ENCODE measurements at places on chromosomes 16 and 17.

DNA sequence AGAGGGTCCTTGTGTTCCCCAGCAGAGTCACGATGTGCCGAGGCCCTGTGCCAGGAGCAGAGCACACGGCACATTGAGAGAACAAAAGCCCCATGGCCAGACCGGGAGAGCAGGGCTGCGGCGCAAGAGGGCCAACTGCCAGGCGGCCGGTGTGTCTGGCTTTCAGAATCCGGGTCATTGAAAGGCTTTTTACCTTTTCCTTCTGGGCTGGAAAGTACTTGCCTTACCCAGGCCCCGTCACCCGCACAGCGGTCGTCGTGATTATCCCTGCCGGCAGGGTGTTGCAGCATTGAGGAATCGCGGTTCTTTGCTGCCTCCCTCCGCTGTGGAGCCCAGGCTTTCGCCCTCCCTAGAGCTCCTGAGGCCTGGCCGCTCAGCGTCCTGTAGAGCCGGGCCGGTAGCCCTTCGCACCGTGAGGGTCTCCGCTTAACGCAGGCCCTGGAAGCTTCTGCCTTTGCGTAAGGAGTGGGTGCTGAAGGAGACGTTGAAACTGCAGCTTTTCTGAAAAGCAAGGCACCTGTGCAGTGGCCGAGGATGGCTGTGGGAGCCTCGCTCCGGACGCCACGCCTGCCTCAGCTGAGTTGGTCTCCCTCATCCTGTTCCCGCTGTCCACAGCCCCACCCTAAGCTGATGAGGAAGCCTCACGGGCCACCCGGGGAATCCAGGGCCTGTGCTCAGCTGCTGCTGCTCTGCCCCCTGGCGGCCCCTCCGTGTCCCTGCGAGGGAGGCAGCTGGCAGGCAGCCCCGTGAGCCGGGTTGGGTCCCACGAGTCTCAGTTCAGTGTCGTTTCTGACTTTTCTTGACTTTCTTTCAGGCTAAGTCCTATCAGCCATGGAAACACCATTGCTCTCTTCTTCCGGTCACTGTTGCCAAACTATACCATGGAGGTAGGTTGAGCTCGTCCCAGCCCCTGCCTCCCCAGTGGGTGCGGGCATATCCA, 8.6 kb upstream of the MC1R start:
- DNase-seq, result peak; percentile 64

- DNase-seq, result peak; percentile 37
Measured at GRCh38 chr16:87317750-87318644, 805 bp upstream of the C16orf95 start.

GRCh38 chr17:70352834-70353233, 183.5 kb downstream of the KCNJ2 start:
- DNase-seq, result no peak

DNA sequence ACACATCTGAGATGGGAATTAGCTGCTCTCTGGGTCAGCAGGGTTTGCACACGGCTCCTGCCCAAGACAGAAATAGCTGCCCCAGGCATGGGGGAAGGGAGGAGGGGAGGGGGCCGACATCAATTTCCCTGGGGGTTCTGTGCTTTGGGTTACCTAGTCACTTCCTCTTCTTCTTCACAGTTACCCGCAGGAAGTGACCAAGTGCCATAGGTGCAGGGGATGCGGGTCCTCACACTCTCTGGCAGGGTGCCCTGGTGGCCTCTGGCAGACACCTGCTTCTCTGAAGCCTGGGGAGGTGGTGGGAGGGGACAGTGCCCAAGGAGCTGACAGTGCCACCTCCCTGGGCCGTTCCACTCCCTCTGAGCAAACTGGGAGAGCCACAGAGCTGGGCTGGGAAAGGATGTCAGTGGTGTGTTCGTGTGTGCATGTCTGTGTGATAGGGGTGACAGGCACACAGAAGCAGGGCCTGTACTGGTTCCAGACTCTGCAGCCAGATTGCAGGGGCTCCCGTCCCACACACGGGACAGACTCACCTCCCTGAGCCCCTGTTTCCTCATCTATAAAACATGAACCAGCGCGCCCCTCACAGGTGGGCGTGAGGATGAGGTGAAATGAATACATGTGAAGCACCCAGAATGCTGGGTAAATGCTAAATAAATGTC, 18.2 kb downstream of the SCN4A start:
- no peak for DNase-seq

- no peak for DNase-seq
Measured at GRCh38 chr16:22357635-22357971, 16.8 kb downstream of the CDR2 start.

- no peak for DNase-seq
Measured at GRCh38 chr17:1568950-1569810, 6.6 kb upstream of the PITPNA start.

DNA sequence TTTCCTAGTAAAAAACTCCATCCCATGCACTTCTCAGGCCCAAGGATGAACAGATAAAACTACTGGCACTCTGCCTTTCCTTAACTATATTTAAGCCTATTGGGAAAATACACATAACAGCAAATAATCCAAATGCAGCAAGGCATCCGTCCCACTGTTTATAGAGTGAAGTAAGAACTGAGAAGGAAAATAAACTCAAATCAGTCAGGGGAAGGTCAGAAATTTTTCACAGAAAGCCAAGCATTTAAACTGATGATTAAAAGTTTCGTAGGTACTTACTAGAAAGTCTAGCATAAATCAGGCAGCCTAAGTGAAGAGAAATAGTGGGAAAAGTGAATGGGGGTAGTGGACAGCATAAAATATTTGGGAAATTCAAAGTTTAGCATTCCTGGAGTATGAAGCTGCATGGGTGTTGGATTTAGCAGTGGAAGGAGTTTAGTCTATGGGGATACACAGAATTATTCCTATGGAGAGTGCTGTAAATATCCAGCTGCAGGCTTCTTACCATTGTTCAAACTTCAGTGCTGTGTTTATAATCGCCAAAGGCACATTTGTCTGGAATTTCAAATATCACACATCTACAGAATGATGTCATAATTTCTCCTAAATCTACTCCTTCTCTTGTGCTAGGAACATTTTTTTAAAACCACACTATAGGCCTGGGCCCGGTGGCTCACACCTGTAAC, 1131.0 kb upstream of the GOT2 start:
- DNase-seq, result no peak

- no peak for DNase-seq
Measured at GRCh38 chr16:10847176-10847575, 28.6 kb upstream of the TVP23A start.

GRCh38 chr16:47052666-47053640, 79.5 kb upstream of the DNAJA2 start:
- no peak for DNase-seq

DNA sequence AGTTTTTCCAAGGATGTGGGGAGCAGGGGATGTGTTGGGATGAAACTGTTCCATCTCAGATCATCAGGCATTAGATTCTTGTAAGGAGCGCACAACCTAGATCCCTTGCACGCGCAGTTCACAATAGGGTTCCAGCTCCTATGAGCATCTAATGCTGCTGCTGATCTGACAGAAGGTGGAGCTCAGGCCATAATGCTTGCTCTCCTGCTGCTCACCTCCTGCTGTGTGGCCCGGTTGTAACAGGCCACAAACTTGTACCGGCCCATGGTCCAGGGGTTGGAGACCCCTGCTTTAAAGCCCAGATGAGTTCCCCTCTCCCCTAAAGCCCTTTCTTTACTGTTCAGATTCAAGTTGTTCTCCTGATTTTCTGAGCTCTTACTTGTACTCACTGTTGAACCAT, 44.8 kb downstream of the RNF135 start:
- DNase-seq, result no peak

DNA sequence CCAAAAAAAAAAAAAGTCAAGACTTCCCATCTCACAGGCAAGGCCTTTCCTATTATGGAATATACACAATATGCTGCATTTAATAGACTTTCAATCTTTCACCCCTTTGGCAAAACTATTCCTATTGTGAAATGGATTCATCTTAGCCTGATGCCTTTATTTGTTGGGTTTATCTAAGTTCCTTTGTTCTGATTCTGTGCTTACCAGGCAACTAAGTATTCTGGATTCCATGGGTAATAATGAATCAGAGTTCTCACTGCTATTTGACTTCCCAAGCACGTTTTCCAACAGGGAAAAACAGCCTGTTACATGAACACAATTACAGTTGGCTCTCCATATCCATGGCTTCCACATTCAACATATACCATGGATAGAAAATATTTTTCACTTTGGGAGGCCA, 135.5 kb downstream of the MYO1D start:
- no peak for DNase-seq

DNA sequence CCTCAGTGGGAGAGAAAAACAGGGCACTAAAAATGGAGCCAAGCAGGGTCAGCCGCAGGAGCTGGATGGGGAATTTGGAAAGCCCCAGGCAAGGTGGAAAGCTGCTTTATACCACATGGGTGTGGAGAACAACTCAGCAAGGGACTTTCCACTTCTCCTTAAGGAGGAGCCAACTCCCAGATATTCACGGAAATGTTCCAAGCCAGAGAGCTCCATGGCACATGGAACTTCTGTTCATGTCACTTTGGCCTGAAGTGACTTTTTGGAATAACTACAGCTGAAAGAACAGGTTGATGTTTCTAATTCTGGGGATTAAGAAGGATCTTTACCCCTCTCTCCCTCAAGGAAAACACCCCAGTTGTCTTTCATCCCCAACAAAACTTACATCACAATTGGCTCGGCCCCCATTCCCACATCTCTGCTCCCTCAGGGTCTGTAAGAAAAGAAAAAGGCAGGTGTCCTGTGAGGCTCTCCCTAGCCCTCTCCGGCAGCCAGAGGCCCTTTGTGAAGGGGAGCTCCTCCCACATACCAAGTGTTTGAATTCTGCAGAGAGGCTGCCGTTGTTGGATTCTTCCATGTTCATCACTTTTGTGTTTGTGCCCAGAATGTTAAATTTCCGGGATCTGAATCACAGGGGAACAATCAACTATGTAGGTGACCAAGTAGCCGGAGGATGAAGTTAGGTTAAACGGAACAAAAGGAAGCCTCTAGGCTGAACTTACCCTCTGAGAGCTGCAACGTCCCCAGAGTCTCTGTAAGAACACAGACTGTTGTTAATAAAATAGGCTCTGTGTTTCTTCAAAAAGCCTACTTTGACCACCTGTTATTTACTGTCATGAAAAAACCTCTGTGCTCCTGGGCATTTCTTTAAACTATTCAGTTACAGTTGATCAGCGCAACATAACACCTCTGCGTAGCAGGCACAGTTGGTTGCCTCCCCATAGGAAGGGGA, 41.0 kb downstream of the STAT5A start:
- peak; percentile 25 for DNase-seq

DNA sequence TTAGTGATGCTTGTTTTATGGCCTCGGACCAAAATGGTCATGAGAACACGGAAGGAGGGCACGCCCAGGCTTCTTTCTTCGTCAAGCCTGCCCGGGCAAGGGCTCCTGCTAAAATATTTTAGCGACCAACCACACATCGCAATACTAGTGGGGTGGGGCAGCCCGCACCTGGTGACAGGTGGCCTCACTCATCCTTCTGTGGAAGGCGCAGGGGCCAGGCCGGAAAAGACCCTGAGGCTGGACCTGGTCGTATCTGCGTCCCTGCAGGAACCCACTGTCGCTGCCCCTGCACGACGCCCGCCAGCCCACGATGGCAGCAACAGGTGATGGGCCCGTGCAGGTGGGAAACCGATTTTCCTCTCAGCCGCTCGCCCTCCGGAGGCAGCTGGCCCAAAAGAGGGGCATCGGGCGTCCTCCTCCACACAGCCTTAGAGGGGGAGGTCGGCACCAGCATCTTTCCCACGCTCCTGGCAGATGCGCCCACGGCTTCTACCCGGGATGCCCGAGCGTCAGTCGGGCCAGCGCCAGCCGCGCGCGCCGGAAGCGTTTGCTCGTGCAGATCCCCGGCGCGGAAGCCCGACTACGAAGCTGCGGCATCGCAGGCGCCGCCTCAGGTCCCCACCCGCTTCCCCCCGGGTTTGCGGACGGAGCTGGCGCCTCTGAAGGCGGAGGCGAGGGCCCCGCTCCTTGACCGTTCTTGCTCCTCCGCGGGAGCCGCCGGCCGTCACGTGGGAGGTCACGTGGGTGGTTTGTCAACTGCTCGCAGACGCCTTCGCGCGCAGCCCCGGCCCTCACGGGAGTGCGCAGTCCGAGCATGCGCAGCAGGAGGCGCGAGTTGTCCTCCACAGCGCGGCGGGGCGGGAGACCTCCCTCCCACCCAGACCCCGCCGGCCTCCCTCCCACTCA, 22.8 kb upstream of the FOXK2 start:
- DNase-seq, result peak; percentile 87

DNA sequence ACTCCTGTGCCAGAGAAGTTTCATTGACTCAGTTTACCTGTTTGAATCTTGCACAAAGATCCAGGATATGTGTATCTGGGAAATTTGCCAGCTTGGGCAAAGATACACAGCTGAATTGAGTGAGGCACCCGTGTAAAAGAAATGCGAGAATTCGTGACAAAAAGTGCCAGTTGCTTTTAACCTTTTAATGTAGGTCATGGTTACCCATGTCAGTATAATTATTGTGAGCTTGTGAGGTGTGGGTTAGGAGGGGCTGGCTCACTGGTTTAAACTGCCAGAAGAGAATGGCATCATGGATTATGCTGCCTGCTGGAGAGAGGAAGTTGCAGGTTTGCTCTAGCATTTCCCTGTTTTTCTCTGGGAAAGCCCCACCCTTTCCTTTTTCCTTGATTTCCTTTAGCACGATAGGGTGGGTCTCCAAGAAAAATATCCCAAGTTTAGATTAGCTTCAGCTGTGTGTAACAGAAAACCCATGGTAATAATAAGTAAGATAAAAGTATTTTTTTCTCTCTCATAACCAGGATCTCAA, 24.8 kb upstream of the NDRG4 start:
- DNase-seq, result no peak
